ENCODE measurements at places on chromosomes 4 and X.

GRCh38 chrX:132775263-132775823 is 183.1 kb downstream of the HS6ST2 start:
- no peak for DNase-seq

DNA sequence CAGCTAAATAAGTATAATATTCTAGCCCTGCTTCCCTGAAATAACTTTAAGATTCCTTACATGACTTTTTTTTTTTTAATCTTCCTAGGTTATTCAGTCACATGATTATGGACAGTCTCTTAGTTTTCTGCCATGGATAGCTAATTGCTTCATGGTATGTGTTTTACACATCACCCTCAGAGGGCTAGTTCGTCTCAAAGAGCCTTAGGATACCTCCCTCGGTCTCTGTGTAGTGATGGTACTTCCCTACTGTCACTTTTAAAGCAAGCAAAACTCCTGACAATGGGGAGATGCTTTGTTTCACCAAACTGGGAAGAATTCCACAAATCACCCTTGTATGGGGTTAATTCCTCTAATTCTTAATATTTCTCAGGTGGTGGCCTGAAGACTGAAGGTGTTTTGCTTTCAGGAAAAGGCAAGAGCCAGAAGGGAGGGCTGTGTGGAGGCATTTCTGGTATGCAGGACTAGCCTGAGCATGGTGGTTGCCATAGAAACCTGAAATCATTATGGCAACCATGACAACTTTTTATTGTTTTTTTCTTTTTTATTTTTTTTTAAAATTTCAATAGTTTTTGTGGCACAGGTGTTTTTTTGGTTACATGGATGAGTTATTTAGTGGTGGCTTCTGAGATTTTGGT is 70.4 kb downstream of the BEX3 start:
- no peak for DNase-seq

GRCh38 chr4:1403177-1403583 is 3.1 kb downstream of the NKX1-1 start:
- no peak for DNase-seq

- no peak for DNase-seq
These were observed 57.3 kb upstream of the BCOR start for GRCh38 chrX:40154853-40155588.

All from nucleus accumbens (tissue), 56 donors.